ENCODE measurements at places on chromosomes 6 and 20. TPM values are rescaled to one million over a fixed set of nuclear protein-coding genes. Genes with fewer than 3 reads are reported as not detected.

SLC2A10 gene
- total RNA-seq = 2.4 TPM

HMGCLL1 gene
- not detected for total RNA-seq

WRNIP1 gene
- 100 TPM for total RNA-seq

IL17F gene
- not detected for total RNA-seq

SLC17A2 gene
- not detected for total RNA-seq

UST gene
- not detected for total RNA-seq

CAGE1 gene
- total RNA-seq = not detected

PRDM13 gene
- 0.06 TPM for total RNA-seq

TRAPPC3L gene
- total RNA-seq = not detected

DACT2 gene
- not detected for total RNA-seq

ANKRD66 gene
- total RNA-seq = not detected

TMEM217 gene
- 1.2 TPM for total RNA-seq

Data from G401 (cell line).